ENCODE measurements at places on chromosomes 13 and 19. TPM values are rescaled to one million over a fixed set of nuclear protein-coding genes. Genes with fewer than 3 reads are reported as not detected.
A peak's percentile ranks its signal among the peaks of the same experiment; 100 is the strongest.

GRCh38 chr13:78054157-78054556 is 135.5 kb upstream of the EDNRB start:
- H3K4me3 ChIP-seq, result no peak overlapping the region
- H3K27me3 ChIP-seq, result no peaks in the 10 kb centered on the region
- H3K4me1 ChIP-seq, result no peaks in the 10 kb centered on the region
- H3K36me3 ChIP-seq, result no peaks in the 10 kb centered on the region
- no peak overlapping the region for H3K27ac ChIP-seq

- no peak for DNase-seq
- no peak overlapping the region for H3K27ac ChIP-seq
- H3K27me3 ChIP-seq, result no peaks in the 10 kb centered on the region
- no peak overlapping the region for H3K4me3 ChIP-seq
- H3K36me3 ChIP-seq, result no peaks in the 10 kb centered on the region
Observed at GRCh38 chr19:52665027-52665426, 26.9 kb upstream of the ZNF83 start.

- no peak for DNase-seq
- H3K4me1 ChIP-seq, result peaks cover 24% of the 10 kb centered on the region
- no peaks in the 10 kb centered on the region for H3K36me3 ChIP-seq
- H3K4me3 ChIP-seq, result no peak overlapping the region
- no peaks in the 10 kb centered on the region for H3K27me3 ChIP-seq
Observed at GRCh38 chr13:67225252-67226159, 4.6 kb downstream of the PCDH9 start.

- H3K4me1 ChIP-seq, result no peaks in the 10 kb centered on the region
- H3K4me3 ChIP-seq, result no peak overlapping the region
- H3K36me3 ChIP-seq, result peaks cover 25% of the 10 kb centered on the region
- DNase-seq, result peak; percentile 75
- H3K27ac ChIP-seq, result no peak overlapping the region
Observed at GRCh38 chr19:52946322-52947310, 16.1 kb downstream of the ZNF816 start.

The SMAD9 gene
- 9.2 TPM for total RNA-seq

GRCh38 chr13:50222569-50223332 is 207.5 kb downstream of the KCNRG start:
- no peak overlapping the region for H3K4me3 ChIP-seq
- peak; percentile 64 for DNase-seq
- H3K27me3 ChIP-seq, result no peaks in the 10 kb centered on the region
- H3K4me1 ChIP-seq, result peaks cover 12% of the 10 kb centered on the region

DNA sequence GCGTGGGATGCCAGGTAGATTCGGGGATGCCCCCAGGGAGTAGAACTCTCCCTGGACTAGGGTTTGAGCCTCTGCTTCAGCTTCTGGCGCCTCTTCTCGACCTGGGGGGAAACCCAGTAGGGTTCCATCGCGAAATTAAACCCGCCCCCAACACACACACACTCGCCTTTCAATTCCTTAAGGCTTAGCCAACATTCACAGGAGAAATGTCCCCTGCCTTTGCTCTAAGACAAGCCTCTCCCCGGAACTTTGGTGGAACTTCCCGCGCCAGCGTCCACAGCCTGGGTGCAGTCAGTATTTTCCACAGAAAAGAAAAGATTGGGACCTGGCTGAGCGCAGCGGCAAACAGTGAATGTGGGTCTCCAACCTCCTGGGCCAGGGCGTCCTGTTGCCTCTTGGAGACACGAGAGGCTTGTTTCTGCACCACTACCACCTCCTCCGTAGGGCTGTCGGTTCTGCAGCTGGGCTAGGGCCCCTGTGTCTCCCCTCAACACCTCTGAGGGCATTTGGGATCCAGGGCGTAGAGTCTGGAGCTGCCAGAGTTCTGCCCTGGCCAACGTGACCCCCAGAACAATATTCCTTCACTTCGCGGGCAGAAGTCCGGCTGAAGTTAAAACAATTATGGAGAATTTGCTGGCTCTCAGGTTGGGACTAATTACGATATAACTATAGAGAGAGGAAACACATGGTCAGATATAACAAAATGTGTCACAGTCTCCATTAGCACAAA is 3.2 kb downstream of the PDX1 start:
- peaks cover 19% of the 10 kb centered on the region for H3K4me1 ChIP-seq
- DNase-seq, result no peak
- H3K4me3 ChIP-seq, result no peak overlapping the region
- no peak overlapping the region for H3K27ac ChIP-seq
- peaks cover 20% of the 10 kb centered on the region for H3K27me3 ChIP-seq
- no peaks in the 10 kb centered on the region for H3K36me3 ChIP-seq

DNA sequence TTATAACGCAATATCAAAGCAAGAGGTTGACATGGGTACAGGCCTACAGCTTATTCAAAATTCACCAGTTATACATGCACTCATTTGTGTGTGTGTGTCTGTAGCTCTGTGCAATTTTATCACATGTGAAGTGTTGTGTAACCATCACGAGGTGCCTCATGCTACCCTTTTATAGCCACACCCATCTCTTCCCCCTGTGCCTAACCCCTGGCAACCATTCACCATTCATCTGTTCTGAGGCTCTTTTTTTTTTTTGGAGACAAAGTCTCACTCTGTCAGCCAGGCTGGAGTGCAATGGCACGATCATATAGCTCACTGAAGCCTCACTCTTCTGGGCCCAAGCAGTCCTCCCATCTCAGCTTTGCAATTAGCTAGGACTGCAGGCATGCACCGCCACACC is 78.4 kb downstream of the DPF1 start:
- no peaks in the 10 kb centered on the region for H3K27me3 ChIP-seq
- no peak for DNase-seq
- H3K4me1 ChIP-seq, result no peaks in the 10 kb centered on the region
- peaks cover 14% of the 10 kb centered on the region for H3K36me3 ChIP-seq
- H3K4me3 ChIP-seq, result no peak overlapping the region

The RFPL4AL1 gene
- total RNA-seq, result not detected

DNA sequence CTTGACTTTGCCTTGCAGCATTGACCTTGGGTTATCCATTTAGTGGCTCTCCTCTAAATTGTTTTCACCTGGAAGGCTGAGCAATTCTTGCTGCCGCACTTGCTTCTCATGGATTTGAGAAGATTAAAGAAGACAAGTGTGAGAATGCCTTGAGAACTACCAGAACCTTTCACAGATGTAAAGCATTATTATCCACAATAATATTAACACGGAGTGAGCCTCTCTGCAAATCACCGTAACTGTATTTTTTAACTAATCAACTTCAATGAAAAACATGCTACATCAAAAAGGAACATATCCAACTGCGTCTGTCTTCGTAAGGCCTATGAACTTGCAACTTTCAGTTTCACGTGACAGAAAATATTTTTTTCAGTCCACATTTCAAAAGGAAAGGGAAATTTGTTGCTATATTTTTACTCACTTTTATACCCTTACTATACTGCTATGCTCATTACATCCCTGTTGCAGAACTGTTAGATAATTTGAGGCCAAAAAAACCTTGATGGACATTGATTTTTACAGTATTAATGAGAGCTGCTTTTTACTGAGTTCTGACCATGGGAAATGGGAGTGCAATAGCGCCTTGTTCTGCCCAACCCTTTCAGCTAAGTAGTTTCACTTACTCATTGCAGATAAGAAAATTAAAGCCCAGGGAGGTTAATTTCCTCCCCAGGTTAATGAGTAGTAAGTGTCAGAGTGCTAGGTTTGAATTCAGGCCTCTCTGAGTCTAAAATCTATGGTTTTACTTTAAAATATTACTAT is 93.8 kb upstream of the RAP2A start:
- peaks cover 13% of the 10 kb centered on the region for H3K4me1 ChIP-seq
- no peak for DNase-seq
- no peak overlapping the region for H3K4me3 ChIP-seq
- peak overlapping the region; percentile 30 for H3K27ac ChIP-seq
- no peaks in the 10 kb centered on the region for H3K36me3 ChIP-seq
- no peaks in the 10 kb centered on the region for H3K27me3 ChIP-seq

The MEDAG gene
- 14.4 TPM for total RNA-seq

GRCh38 chr19:43806848-43807247 is 4.6 kb upstream of the LYPD5 start:
- H3K4me1 ChIP-seq, result no peaks in the 10 kb centered on the region
- DNase-seq, result no peak
- no peak overlapping the region for H3K27ac ChIP-seq
- H3K4me3 ChIP-seq, result no peak overlapping the region

- DNase-seq, result peak; percentile 77
- no peaks in the 10 kb centered on the region for H3K36me3 ChIP-seq
- peak overlapping the region; percentile 89 for H3K27ac ChIP-seq
- H3K4me1 ChIP-seq, result peaks cover 12% of the 10 kb centered on the region
Observed at GRCh38 chr19:58154287-58154678, 3.7 kb upstream of the ZNF329 start.

DNA sequence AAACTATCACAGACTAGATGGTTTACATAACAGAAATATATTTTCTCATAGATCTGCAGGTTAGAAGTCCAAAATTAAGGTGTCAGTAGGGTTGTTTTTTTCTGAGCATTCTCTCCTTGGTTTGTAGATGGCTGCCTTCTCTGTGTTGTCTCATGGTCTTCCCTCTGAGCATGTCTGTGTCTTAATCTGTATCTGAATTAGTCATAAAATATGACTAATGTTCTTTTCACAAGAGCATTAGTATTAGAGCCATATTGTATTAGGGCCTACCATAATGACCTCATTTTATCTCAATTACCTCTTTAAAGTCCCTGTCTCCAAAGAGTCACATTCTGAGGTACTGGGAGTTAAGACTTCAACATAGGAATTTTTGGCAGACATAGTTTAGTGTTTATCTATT is 77.2 kb upstream of the OBI1 start:
- DNase-seq, result no peak
- H3K27me3 ChIP-seq, result no peaks in the 10 kb centered on the region
- no peaks in the 10 kb centered on the region for H3K36me3 ChIP-seq
- H3K4me3 ChIP-seq, result no peak overlapping the region
- no peaks in the 10 kb centered on the region for H3K4me1 ChIP-seq
- no peak overlapping the region for H3K27ac ChIP-seq

The TMEM255B gene
- 6.0 TPM for total RNA-seq
